Mucosa of gallbladder (tissue), 1 donor: ENCODE measurements at places on chromosomes 16 and 17. TPM values are rescaled to one million over a fixed set of nuclear protein-coding genes. Genes with fewer than 3 reads are reported as not detected.

GRCh38 chr17:49018116-49018612 is 21.0 kb downstream of the IGF2BP1 start:
- no peak for DNase-seq

DNA sequence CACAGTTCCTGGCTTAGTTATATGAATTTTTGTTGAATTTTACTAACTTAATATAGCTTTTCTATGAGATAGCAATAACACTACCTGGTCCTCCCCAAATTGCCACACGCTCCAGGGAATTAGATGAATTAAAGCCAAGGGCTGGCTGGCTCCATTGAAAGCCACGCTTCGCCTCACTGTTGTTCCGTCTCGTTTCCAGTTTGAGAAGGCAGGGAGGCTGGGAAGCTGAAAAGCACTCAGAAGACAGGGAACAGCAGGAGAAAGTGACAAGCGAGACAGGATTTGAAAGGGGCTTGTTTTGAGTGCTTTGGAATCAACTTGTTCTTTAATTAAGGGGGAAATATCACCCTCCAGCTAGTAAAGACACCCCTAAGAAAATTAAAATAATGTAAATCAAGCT is 425.3 kb downstream of the CA10 start:
- DNase-seq = no peak

GRCh38 chr16:54602666-54603065 is 316.1 kb upstream of the IRX3 start:
- no peak for DNase-seq

GRCh38 chr16:57960826-57961472 is 10.0 kb downstream of the CNGB1 start:
- no peak for DNase-seq

GRCh38 chr17:40598619-40599467 is 33.6 kb upstream of the CCR7 start:
- no peak for DNase-seq

GRCh38 chr16:52526116-52526828 is 20.7 kb downstream of the TOX3 start:
- no peak for DNase-seq

GRCh38 chr17:39212841-39213480 is 12.8 kb downstream of the STAC2 start:
- DNase-seq = no peak

DNA sequence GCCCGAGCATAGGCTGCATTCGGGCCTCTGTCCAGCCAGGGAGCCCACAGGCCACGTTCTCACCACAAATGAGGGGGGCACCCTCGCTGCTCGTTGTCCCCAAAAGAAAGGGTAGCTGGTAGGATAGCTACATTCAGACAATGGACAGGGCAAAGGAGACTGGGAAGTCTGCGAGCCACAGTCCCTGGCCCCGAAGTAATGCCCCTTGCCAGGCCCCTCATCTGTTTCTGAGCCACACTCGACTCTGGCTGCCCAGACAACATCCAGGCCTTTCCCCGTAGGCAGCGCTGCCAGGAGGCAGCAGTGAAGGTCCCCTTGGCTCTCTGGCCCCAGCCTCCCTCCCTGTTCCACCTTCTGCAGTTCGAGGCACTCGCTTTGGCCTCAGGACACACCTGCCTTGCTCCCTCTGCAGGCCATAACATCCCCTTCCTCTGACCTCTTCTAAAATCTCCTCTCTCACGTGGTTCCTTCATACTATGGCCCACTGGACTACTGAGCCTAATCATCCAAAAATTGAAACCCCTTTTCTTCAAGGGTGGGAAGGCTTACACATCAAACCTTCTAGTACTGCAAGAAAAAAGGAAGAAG is 12.2 kb downstream of the AIPL1 start:
- DNase-seq = no peak

Gene CX3CL1
- 19.7 TPM for total RNA-seq

- DNase-seq = no peak
Measured at GRCh38 chr17:49798182-49798581, 9.7 kb downstream of the KAT7 start.

Gene SLC2A4
- total RNA-seq = 7.6 TPM
